NCI-H187 treated with DMSO at 0.1 percent for 48 hours (cell line): ENCODE measurements at places on chromosomes 12 and 14.

DNA sequence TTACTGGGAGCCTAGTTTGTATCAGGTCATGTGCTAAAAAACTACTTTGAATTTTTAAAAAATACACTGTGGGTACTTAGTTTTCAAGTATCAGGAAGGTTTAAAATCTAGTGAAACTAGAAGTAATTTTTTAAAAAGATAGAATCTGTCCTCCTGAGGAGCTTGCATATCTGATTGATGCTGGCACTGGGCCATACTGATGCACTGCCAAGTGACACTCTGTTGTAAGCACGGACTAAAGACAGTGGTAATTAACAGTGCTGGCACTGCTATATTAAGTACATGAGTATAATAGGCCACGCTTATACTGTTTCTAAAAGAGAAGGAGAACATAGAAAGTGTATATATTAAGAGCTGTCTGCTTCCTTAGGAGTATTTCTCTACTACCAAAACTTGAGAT lies 10.0 kb upstream of the TBC1D30 start:
- no peak for DNase-seq

DNA sequence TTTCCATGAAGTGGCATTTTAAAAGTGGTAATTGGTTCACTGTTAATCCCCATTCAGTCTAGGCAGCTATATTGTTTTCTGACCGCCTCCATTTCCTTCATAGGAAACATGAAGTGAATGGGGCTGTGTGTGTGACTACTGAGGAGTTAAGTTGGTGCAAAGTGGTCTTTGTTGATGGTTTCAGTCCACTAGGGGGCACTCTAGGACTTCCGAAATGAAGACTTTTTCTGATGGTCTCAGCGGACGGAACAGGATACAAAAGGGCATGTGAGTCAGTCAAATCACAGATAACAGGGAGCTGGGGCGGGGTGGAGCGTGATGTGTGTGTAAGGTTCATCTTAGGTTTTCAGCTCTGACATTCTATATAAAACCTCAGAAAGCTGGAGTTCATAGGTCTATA lies 240.1 kb upstream of the OR4E1 start:
- DNase-seq, result no peak

DNA sequence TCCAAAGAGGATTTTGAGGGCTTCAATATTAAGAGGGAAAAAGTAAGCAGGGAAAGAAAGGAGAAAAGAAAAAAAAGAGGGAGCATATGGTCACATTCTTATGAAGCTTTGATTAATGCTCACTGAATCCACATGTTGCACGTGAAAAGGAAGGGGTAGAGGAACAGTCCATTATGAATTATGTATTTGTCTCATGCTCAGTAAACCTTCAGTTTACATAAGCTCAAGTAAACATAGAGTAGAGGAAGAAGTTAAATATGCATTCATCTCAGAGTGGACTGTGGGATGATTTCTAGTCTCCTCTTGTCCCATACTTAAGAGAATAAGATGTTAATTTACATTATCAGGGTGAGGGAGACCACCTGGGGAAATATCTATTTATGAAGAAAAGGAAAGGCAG lies 334.5 kb downstream of the IPO8 start:
- DNase-seq, result no peak

DNA sequence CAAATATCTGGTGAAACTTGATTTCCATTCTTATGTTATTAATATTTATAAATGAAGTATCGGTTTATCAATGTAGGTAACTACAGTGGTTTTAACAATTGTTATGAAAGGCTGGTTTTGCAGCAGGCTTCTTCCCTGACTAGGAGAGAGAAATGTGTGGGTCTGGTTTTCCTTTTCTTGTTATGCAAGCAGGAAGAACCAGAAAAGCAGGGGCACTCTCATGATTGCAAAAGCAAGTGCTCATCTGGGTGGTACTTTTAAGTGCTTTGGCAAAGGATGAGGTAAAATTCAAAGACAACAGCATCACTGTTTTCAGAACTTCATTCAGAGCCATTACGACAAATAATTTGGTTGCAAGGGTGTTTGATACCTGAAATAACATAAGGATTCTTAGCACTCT lies 105.6 kb downstream of the PTPRO start:
- no peak for DNase-seq

DNA sequence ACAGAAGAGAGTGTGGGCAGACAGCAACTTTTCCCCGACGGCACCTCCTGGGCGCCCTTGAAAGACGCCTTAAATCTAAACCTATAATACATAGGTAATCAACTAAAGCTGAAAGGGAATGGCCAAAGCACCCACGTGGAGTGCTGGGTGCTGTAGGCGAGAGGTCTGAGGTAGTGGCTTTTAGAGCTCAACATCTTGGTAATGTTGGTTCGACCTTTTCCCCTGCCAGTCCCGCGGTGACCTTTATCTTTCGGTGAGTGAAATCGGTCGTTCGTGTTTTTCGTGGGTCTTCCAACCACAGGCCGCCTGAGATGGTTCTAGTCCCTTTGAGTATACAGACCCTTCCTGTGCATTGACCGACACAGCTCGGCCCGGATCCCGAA lies 9.1 kb downstream of the OR6S1 start:
- DNase-seq, result no peak

DNA sequence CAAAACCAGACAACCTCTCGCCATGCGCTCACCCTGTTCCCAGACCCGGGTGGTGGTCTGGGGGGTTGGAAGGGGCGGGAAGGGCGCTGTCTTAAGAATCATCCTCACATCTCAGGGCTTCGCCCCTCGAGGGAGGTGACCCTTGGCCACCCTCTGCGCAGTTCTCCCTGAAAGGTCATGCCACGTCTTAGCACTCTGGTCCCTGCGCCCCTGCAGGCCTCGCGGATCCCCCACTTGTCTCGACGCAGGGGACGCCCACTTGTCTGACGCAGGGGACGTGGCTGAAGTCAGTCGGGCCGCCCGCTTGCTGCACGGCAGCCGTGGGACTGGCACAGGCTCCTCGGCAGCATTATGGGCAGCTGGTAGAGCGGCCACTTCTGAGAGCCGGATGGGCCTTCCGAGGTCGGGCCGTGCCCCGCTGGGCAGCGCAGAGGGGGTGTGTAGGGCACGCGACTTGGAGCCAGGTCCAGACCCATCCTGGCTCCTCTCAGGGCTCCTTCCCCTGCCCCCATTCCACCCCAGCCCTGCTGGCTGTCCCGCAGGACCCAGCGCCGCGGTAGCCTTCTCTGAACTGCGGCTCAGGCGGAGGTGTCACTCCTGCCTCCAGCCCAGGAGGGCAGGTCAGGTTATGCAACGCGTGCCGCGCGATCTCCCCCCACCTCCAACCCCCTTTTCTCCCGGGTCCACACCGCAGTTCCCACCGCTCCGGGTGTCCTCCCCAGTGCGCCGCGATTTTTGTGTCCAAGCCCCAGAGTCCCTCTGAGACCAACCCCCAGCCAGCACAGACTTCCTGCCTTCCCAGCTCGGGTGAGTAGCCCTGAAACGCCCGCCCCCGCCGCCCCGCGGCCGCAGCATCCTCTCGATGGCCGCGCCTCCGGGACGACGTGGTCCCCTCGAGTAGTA lies 40.9 kb upstream of the CAPRIN2 start:
- no peak for DNase-seq

GRCh38 chr12:12614342-12614741 lies 2.7 kb downstream of the CREBL2 start:
- DNase-seq, result no peak

- no peak for DNase-seq
Observed at GRCh38 chr12:128138125-128138524, 128.8 kb upstream of the TMEM132C start.

GRCh38 chr12:562634-563033 lies 100.6 kb downstream of the NINJ2 start:
- DNase-seq, result no peak

GRCh38 chr14:104796687-104797081 lies 1.1 kb upstream of the AKT1 start:
- no peak for DNase-seq

DNA sequence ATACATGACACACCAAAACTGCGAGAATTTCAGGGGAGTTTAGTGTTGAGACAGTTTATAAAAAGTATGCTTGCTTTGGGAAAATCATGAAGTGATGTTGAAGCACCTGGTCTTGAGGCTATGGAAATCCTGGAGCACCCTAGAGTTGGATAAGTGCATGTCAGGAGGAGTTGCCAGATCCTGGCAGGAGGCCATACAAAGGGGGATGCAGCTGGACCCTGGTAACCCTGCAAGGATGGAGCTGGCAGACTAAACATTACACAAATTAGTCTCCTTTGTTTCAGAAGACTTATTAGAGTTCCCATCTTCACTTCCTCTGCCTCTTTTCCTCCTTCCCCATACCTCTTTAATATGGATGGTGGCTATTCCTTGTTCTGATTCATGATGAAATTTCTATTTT lies 907.0 kb downstream of the BCL11B start:
- DNase-seq, result no peak

DNA sequence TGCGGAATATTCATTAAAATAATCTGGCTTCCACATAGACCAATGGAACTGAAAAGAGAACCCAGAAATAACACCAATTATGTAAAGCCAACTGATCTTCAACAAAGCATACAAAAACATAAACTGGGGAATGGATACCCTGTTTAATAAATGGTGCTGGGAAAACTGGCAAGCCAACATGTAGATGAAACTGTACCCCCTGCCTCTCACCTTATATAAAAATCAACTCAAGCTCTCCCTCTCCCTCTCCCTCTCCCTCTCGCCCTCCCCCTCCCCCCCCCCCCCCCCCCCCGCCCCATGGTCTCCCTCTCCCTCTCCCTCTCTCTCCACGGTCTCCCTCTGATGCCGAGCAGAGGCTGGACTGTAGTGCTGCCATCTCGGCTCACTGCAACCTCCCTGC lies 13.1 kb upstream of the SPTSSA start:
- no peak for DNase-seq

DNA sequence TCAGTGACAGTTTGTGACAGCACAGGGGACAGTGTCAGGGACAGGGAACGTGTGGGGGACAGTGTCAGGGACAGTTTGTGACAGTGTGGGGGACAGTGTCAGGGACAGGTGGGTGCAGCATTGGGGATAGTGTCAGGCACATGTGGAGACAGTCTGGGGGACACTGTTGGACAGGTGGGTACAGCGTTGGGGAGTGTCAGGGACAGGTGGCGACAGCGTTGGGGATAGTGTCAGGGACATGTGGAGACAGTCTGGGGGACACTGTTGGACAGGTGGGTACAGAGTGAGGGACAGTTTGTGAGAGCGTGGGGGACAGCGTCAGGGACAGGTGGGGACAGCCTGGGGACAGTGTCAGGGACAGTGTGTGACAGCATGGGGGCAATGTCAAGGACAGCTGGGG lies 140.0 kb downstream of the TMEM121 start:
- DNase-seq, result no peak

- no peak for DNase-seq
Observed at GRCh38 chr12:16669756-16670155, 63.8 kb upstream of the LMO3 start.

DNA sequence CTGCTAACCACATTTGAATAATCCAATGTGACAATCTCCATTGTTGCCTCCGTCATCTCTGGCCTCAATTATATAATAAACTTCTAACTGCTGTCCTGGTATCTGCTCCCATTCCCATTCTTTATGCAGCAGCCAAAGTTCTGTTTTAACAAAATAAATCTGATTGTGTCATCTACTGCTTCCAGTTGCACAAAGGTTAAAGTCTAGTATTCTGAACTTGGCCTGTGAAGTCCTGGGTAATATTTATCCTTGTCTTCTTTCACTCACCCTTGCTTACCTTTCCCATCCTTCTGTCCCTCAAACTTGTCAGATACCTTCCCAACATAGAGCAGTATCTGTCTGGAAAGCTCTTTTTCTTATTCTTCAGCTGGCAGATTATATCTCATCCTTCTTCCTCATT lies 19.3 kb upstream of the STRAP start:
- no peak for DNase-seq

DNA sequence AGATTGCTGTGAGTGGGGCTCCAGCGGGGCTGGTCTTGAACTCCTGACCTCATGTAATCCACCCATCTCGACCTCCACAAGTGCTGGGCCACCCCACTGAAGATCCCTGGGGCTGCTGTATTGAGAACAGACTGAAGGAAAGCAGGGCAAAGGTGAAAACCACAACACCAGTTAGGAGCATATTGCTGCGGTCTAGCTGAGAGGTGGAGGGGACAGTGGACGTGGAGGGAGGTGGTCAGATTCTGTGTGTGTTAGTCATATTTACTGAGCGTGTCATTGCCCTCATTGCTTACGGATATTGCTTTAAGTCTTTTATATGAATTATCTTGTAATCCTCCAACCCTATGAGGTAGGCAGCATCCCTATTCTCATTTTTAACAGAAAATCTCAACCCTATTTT lies 69.0 kb upstream of the OVCH1 start:
- DNase-seq, result no peak

- no peak for DNase-seq
Observed at GRCh38 chr14:92348154-92348553, 25.2 kb downstream of the SLC24A4 start.

DNA sequence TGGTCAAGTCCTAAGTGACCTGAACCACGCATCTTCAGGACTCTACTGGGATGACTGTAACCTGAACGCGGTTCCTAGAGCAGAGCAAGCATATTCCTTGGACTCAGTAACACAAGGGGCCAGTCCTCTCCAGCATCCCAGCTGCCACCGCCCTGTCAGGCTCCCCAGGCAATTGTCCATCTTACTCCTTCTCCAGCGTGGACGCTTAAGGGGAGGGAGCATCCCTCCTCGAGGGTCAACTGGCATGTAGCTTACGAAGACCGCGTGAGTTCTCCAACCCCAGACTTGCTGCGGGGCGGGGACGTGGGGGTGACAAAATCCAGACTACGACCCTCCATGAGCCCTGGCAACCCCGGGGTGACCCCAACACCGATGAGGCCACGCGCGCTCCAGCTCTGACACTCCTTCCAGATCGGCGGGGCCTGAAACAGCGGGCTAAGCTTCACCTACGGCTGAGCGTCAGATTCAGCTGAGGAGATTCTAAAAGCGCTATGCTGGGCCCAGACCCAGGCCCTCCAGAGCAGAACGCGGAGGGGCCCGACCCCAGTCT lies 846 bp upstream of the MTHFD1 start:
- DNase-seq, result no peak

- no peak for DNase-seq
Observed at GRCh38 chr12:59946635-59947034, 350.8 kb downstream of the SLC16A7 start.

DNA sequence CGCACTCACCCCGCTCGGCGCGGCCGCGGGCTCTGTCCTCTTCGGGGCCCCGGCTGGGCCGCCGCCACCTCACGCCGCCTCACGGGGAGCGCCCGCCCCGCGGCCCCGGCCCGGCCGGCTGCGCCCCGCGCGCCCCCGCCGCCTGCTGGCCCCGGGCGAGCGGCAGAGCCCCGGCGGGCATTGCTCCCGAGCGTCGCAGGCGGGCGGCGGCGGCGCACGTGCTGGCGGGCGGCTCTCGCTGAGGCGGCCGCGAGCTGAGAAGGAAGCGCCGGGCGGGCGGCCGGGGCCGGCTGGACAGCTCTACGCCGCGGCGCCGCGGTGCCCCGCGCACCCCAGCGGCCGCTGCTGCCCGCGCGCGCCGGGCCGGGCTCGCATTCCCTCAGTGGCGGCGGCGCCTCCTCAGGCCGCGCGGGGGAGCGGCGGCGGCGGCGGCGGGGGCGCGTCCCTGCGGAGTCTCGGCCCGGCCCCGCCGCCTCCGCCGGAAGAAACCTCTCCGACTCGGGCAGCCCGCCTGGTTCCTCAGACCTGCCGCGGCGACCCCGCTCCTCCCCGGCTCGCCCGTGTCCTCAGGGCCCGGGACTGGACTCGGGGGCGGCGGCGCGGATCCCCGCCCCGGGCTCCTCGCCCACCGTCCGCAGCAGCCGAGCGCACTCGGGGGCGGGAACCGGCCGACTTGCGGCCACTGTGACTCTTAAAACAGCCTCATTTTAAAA lies at the start of gene PITPNM2:
Gene PITPNM2 (minus strand): TSS at position 347 of the 713 bp plus-strand sequence. CDS start 116,500 bp downstream, outside the sequence.
- no peak for DNase-seq
